ENCODE measurements at places on chromosomes 12 and 14.

- DNase-seq = no peak
Observed at GRCh38 chr14:102200690-102201352, 61.1 kb downstream of the WDR20 start.

DNA sequence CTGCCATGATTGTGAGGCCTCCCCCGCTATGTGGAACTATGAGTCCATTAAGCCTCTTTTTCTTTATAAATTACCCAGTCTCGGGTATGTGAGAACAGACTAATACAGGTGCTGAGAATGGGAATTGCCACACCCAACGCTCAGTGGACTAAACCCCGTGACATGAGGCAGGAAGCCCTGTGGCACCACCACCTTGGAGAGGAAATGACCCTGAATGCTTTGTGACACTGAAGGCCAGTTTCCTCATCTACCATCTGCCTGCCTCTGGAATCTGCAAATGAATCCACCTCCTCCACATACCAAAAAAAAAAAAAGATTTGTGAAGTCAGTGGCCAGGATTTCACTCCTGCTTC is 41.6 kb downstream of the NT5DC3 start:
- DNase-seq = no peak

GRCh38 chr14:63157195-63157594 is 47.0 kb upstream of the RHOJ start:
- DNase-seq = no peak

DNA sequence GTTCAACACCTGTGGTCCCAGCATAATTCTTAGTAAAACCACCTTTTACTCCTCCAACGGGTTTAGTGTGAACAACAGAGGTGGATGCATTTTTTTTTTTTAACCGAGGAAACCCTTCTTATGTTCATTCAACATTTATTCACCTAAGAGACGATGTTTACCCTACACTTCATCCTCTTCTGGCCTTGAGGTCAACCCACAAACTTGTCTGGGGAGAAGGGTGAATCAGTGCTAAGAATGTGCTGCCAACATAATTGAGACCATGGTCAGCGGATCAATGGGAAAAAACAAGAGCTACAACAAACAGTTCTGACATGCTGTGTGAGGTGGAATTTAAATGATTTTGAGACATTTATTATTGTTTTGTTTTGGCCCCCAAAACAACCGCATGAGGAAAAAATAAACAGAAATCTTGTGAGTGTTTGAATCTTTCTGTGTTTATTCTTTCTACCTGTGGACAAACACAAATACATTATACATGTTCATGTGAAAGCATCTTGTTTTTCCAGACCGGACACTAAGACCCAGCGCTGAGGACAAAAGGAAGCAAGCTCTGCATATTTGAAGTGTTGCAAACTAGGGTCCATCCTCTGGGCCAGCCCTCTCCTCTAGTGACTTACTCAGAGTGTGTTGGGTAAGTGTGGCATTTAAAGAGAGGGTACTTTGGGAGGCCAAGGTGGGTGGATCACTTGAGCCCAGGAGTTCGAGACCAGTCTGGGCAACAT is 5.1 kb upstream of the USP30 start:
- no peak for DNase-seq

GRCh38 chr12:101480849-101481248 is 5.7 kb downstream of the SPIC start:
- no peak for DNase-seq

GRCh38 chr12:102913453-102914226 is 3.4 kb downstream of the PAH start:
- DNase-seq = no peak

DNA sequence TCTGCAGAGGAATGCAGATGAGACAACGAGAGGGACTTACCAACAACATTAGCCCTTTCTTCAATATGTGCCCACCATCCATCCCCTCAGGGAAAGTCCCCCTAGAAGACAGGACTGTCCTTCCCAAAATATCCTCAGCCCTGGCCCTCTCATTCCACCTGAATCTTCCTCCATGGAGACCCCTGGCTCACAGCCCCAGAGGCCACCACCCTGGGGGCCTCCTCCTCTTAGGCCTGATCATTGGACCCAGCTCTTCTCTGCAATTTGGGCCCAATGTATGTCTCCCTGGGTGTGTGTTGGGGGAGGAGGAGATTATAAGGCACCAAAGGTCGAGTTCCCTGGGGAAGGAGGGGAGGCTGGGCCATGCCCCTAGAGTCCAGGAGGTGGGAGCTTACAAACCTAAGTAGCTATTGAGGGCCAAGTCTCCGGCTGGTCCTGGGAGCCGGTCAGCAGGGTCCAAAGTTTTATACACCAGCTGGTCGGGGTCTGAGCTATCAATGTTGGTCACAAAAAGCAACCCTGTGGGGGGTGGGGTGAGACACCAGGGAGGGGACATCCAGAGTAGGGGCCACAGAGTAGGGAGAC is 8.1 kb downstream of the ITGA7 start:
- no peak for DNase-seq

DNA sequence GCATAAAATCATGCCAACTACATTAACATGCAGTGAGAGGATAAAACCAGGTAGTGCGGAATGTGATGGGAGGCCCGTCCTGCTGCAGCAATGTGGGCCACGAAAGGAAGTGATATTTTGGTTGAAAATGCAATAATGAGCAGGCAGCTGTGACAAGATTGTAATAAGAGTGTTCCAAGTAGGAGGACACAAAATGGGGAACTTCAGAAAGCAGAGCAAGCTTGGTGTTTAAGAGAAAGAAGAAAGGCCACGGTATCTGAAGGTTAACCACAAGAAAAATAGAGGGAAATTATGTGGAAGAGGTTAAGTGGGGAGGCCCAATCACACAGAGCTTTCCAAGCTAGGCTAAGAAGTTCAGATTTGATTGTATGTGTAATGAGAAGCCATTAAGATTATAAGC is 34.3 kb downstream of the OVCH1 start:
- DNase-seq = no peak

DNA sequence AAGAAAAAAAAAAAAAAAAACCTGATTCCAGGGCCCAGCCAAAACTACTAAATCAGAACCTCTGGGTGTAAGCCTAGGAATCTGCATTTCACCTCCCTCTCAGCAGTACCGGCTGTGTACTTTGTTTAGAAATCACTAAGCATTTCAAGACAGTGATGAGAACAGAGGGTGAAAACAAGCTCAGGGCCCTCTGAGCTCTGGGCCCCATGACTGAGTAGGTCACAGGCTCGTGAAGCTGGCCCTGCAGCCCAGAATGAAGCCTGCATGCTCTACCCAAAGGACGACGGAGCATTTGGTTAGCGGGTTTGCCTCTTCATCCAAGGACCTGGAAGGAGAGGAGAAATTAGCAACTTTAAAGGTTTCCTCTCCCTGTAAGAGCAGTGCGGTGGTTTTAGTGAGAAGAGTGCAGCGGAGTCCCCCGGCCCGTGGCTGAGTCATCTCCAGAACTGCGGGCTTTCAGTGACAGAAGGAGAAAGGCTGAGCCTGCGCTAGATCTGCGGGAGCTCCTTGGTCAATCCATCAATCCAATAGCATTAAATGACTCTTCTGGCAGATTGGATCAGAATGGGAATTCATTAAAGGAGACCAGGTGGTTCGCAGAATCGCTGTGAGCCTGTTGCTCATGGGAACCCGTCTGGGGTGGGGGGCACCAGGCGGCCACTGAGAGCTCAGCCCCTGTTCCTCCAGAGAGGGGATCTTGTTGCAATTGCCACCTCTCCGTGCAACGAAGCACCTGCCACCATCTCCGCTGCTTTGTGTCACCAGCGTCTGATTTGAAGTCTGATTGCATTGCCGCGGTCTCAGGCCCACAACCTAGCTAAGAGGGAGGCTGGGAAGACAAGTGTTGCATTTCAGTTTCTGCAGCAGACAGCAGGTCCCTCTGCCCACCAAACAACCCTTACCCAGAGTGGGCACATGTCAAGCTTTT is 7.3 kb downstream of the IL31 start:
- DNase-seq = no peak

GRCh38 chr12:52713960-52714886 is 10.9 kb upstream of the KRT77 start:
- DNase-seq = no peak

GRCh38 chr12:109261939-109262338 is 47.1 kb downstream of the FOXN4 start:
- DNase-seq = no peak

DNA sequence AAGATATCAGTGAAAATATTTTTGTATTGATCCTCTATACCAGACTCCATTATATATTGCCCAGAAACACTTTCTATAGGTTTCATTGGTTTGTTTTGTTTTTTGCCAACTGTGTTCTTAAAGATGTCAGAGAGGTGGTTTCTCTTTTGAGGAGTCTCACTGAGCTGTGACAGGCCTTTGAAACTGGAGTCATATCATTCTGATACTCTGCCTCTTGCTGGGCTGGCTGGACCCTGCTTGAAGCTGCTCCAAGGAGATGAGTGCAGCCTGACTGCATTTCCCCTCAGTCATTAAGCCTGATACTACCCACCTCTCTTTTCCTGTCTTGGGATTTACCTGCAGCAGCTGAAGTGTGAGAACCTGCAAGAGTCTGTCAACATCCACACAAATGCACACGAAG is 16.4 kb upstream of the TAS2R30 start:
- no peak for DNase-seq

GRCh38 chr12:119068129-119068856 is 87.0 kb downstream of the SRRM4 start:
- no peak for DNase-seq

GRCh38 chr14:38243696-38244240 is 12.1 kb downstream of the CLEC14A start:
- no peak for DNase-seq

GRCh38 chr14:31096255-31096654 is 70.1 kb upstream of the STRN3 start:
- no peak for DNase-seq

GRCh38 chr12:9039397-9039977 is 50.1 kb downstream of the KLRG1 start:
- DNase-seq = no peak

DNA sequence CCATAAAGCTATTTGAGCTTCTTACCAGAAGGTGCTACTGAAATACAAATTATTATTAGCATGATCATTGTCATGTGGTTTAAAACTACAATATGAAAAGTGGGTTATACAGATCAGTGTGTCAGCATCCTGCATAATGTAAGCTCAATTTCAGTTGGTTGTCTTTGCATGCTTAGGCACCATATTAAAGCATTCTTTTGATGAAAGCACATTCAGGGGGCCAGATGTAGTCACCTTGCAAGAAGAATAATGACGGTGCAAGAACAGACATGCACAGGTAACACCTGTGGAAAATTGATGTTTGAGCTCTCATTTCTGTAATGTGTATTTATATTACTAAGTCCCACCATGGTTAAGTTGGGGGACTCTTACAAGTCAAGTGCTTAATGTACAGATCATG is 123.9 kb downstream of the PAX9 start:
- DNase-seq = no peak

GRCh38 chr14:59897757-59898383 is 22.1 kb upstream of the LRRC9 start:
- DNase-seq = no peak

DNA sequence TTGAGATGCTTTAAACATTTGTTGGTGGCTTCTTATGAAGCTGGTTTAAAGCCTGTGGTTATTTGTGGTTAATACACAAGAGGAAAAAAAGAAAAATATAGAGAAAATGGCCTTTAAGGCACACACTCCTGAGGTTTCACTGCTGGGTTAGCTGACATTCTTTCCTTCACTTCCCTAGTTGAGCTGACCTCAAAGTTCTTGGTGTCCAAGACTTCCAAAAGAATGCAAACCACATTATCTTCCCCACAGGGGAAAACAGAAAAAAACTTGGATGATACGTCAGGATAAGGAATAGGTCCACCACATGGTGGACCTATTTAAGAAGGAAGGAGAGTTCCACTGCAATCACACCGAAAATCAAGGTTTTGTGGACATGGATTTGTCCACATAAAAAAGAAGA is 94.3 kb downstream of the SLC25A21 start:
- no peak for DNase-seq

DNA sequence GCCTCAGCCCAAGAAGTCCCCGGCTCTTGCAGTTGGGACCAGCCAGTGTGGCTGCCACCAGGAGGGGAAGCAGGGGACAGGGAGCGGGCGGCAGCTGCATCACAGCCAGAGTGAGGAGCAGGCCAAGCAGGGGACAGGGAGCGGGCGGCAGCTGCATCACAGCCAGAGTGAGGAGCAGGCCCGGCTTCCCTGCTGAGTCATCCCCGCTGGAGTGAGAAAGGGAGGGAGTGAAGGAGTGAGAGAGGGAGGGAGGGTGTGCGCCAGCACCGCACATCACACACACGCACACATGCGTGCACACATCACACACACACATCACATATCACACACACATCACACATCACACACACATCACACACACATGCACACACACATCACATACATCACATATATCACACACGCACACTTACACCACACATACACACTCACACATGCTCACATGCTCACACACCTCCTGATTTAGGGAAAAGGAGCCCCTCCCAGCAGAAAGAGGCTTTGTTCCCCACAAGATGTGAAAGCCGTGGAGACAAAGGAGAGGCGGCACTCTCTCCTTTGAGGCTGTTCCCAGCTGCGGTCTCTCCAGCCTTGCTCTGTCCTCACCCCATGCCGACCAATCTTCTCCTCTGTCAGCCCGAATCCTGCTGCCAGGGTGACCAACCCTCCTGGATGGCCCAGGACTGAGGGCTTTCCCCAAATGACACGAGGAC is 16.7 kb upstream of the ZDHHC22 start:
- DNase-seq = no peak

DNA sequence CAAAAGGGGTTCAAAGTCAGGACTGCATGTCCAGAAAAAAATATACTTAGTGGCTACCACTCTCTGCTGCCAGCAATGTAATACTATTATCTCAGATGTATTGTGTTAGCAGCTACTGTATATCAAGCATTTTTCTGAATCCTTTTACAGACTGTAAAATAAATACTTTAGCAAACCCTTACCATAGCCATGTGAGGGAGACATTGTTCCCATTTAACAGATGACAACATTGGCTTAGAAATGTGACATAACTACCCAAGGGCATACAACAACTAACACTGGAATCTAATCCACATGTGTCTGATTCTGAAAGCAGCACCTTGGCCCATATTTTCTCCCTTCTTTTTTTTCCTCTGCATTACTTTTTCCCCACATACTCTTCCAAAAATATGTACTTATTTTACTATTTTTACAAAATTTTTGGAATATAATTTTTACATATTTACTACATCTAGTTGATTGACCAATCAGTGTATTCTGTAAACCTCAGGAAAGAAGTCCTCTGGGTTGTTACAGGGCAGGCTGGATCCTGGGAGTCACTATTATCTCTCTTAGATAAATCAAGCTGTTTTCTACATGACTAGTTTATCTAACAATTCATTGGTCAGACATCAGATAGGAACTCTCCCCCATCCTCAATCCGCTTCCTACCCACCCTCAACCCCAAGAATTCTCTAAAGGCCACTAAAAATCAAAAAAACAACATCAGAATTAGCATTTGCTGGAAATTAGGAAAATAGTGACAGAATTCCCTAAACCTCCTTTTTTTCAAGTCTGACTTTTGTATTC is 154.1 kb downstream of the BTG1 start:
- no peak for DNase-seq

DNA sequence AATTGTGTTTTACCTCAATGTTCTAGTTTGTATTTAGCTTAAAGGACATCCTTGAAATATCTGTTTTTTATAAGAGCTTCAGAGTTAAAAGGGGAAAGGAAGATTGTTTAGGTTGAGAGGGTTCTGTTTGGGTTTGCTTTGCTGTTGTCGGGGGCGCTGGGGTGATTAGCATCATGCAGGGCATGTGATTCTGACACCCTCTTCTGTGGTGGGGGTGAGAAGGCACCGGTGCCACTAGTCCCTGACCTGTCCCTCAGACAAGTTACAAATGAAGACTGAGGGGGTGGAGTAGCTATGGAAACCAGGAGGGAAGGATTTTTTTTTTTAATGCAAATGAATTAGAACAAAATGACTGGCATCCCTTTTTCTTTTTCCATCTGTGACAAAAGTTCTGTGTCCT is 291.3 kb downstream of the RPAP3 start:
- no peak for DNase-seq

- DNase-seq = no peak
Observed at GRCh38 chr12:115932066-115932465, 345.4 kb downstream of the MED13L start.

Data from stimulated activated CD8-positive, alpha-beta memory T cell treated with anti-CD3 and anti-CD28 coated beads, Interleukin-15, amount 100 ng/mL, for 24 hours (primary cell).